Tibial nerve (tissue), 4 donors: ENCODE measurements at places on chromosomes 11 and 22.

DNA sequence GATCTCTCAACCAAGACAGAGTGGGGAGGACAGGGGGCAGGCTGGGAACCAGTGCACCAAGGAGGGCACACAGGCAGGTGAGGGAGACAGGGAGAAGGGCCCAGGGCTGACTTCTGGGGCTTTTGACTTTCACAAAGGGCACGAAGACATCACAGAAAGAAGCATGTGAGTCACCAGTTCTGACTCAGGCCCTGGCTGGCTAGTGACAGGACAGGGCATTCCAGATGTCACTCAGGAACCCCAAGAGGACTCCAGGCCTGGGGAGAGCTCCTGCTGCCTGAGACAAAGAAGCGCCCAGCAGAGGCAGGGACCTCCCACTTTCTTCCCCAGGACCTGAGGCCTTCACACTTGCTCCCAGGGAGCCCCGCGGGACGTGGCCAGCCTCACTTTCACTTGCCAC is 497.2 kb downstream of the BUD13 start:
- DNase-seq: no peak

GRCh38 chr11:77201370-77201769 is 73.3 kb downstream of the MYO7A start:
- DNase-seq: no peak

DNA sequence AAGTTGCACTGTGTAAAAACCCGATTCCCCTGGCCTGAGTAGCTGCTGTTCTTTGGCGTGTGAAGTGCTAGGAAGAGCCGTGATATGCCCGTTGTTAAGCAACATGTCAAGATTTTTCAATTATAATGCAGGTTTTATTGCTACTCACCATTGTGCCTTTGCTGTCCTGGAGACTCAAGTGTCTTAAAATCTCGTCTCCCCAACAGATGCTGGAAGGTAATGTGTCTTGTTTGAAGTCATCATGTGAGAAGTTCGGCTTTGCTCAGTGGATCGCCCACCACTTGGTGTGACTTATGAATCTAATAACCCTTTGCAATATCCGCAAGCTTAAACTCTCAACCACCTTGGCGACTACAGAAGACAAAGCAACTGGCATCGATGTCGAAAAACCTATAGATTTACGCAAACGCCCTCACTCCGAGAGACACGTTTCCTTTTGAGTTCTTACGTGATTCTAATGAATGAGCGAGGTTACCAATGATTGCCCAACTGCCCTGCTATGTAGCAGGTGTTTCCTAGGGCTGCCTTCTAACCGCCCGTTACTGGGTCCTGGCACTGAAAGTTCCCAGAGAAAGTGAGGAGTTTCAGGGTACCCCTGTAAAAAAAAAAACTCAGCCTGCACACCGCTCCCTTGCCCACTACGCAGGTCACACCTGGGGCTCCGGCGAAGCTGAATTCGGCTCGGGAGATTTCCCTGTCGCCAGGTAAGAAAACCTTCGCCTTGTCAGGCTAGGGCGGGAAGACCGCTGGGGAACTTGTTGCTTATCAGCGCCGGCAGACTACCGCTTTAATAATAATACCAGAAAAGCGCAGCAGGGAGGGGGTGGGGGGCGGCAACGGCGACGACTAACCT is 21.2 kb upstream of the BDNF start:
- no peak for DNase-seq

- no peak for DNase-seq
These were observed 3.7 kb upstream of the PGGHG start for GRCh38 chr11:285021-285893.

GRCh38 chr11:76626921-76627401 is 43.6 kb downstream of the LRRC32 start:
- no peak for DNase-seq

DNA sequence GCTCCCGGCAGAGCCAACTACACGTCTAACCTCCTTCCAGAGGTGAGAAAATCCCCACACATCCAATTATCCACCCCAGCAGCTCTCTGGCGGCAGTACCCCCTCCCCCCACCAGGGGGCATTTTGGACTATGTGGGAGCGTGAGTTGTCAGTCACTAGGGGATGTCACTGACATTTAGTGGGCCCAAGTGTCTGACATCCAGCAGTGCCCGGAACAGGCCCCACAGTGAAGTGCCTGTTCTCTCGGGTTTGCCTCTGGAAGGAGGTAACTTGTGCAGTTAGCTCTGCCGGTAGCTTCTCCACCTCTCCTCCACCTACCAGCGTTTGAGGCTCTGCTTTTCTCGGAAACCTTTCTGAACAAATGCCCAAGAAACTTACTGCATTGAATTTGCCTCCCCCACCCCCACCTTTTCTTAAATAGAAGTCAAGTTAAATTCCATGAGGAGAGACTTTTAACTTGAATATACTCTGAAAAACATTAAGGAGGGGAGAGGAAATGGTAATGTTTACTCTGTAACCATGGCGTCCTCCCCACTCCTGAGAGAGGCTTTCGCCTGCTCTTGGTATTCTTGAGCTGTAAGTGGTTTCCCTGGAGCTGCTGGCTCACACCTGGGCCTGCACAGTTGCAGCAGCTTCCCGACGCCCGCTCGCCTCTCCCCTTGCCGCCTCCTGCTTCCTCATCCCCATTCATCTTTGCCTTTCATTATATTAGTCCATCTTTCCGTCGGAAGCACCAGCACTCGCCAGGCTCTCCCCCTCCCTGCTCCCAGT is 112.8 kb downstream of the WNT7B start:
- peak; percentile 49 for DNase-seq

GRCh38 chr11:126167488-126167887 is 44.0 kb downstream of the RPUSD4 start:
- no peak for DNase-seq

DNA sequence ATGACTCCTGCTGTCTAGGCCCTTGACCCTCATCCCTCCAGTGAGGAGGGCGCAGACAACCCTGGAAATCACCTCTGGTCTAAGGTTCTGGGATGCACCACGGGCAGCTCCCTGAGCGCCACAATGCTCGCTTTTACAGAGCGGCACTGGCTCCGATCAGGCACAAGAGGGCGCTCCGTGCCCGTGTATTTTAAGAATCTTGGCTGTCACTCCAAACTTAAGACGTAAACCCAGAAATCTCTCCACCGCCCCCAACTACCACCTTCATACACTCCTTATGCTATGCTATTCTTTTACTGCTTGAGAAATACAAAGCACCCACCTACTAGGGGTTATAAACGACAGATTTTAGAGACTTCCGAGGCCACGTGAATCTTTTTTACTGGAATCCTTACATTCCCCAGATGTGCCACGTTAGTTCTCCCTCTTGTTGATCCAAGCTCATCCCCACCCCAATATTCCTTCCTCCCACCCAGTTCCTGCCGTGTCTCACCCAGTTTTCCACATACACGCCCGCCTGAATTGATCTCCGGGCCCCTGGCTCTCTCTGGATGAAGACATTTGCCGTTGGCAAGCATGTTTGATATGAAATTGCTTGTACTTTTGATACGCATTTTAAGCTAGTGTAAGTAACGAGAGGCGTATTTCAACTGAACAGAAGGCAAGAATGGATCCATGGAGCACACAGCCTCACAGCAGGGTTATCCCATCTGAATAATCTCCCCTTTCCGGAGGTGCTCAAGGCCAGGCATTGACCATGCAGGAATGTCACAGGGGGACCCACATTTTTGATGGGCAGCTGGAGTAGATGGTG is 453.5 kb downstream of the OPCML start:
- DNase-seq: no peak

DNA sequence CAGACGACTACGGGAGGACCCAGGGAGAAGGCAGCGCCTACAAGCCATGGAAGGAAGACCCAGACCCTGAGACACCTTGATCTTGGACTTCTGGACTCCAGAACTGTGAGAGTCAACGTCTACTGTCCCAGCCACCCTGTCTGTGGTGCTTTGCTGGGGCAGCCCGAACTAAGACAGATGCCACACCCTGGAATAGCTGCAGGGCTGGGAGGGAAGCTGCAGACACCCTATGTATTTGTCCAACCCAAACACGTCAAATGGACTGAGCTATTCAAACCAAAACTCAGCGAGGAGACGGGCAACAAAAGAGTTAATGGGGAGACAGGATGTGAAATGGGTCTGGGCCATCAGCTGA is 169.3 kb downstream of the CTTN start:
- DNase-seq: no peak

- DNase-seq: no peak
These were observed 50.6 kb upstream of the ACCSL start for GRCh38 chr11:43997022-43997660.

DNA sequence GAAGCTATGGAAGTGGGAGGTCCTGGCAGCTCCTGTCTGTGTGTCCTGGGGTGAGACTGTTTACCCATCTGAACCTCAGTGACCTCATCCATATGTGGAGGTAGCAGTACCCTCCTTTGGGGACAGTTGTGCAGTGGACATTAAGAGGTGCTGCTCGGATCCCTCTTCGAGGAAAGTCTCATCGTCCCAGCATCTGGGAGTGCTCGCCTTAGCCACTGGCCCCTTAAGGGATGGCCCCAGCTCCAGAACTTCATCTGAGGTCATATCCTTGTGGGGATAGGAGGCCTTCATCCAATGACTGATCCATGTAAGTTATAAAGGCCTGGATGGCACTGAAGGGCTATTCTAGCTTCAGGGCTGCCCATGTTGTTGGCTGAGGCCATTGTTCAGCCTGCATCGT is 538.1 kb downstream of the MIAT start:
- no peak for DNase-seq

- no peak for DNase-seq
These were observed 8.9 kb downstream of the ABTB2 start for GRCh38 chr11:34348919-34349318.

DNA sequence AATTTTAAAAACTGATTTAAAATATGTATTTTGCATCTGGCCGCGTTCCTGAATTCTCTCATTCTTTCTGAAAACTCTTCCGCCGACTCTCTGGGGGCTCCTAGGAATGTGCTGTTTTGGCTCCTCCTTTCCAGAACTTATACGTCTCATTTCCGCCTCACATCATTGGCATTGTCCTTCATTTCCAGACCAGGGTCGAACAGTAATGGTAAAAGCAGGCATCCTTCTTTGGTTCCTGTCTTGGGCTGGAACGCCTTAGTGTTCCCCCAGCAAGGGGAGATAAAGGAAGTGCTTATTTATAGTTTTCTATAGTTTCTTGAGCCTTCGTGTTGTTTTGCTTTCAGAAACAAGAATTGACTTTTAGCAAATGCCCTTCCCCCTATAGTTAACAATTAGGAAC is 10.9 kb upstream of the TNNT3 start:
- DNase-seq: no peak

DNA sequence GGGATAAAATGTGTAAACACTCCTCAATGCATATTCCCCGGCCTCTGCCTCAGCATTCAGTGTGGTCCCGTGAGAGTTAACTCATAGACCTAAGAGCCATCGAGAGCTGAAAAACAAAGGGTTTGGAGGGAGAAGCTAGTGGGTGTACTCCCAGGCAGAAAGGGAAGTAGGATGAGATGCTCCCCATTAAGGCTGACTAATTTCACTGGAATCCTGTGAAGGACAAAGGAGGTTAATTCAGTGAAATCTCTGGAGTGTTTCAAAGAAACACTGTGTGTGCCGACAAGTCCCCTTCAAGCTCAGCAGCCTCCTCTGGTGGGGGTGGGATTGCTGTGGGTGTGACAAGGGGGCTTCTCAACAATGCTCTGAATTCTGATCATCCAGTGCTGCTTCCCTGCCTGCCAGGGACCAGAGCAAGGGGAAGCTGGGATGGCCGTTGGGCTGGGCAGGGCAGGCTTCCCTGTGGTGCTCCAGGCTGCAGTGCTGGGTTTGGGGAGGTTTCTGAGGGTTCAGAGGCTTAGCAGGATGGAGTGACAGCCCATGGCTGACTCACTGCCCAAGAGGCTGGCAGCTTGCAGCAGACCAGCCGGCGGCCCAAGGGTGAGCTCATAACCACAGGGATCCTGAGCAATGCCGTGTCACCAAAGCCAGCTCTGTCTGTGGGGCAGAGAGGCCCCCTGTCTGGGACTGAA is 61.4 kb upstream of the BMAL1 start:
- no peak for DNase-seq
